Activated CD8-positive, alpha-beta memory T cell treated with anti-CD3 and anti-CD28 coated beads, Interleukin-2, amount 10 ng/mL, durations not matched to agents 7 days and 5 days (primary cell): ENCODE measurements at places on chromosomes 11 and 22. TPM values are rescaled to one million over a fixed set of nuclear protein-coding genes. Genes with fewer than 3 reads are reported as not detected.

Gene OR5AP2
- total RNA-seq: not detected

Gene DCHS1
- 0.32 TPM for total RNA-seq

DNA sequence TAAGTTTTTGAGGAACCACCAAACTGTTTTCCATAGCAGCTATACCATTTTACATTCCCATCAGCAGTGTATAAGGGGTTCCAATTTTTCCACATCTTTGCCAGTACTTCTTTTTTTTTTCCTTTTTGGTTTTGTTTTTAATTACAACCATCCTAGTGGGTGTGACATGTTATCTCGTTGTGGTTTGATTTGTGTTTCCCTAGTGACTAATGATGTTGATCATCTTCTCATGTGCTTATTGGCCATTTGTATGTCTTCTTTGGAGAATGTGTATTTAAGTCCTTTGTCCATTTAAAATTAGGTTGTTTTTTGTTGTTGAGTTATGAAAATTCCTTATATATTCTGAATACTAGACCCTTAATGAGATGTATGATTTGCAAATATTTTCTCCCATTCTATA lies 59.3 kb downstream of the STIM1 start:
- DNase-seq: no peak
- no peak overlapping the region for H3K4me3 ChIP-seq
- peaks cover 41% of the 10 kb centered on the region for H3K4me1 ChIP-seq
- H3K36me3 ChIP-seq: peaks cover 9% of the 10 kb centered on the region
- no peaks in the 10 kb centered on the region for H3K27me3 ChIP-seq

DNA sequence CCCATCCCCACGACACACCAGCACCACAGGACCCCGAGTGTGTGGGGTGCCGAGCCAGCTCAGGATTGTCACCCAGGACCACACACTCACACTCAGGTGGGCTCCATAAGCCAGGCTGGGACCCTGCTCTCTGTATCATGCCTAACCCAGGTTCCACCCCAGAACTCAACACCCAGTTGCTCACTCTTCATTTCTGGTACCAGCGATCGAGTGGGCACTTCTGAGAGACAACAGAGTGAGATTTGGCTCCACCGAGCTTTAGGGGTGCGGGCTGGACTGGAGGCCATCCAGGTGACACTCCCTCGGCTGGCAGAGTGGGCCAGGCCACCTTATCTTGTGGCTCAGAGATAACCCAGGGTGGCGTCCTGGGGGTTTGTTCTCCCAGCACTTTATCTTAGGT lies 1323.8 kb downstream of the BRD1 start:
- no peak overlapping the region for H3K4me3 ChIP-seq
- H3K4me1 ChIP-seq: no peaks in the 10 kb centered on the region
- no peaks in the 10 kb centered on the region for H3K27me3 ChIP-seq
- DNase-seq: no peak
- H3K27ac ChIP-seq: no peak overlapping the region

Gene SCGB1A1
- not detected for total RNA-seq

GRCh38 chr11:120025606-120026335 lies 112.1 kb downstream of the TRIM29 start:
- H3K27me3 ChIP-seq: peaks cover 6% of the 10 kb centered on the region
- H3K36me3 ChIP-seq: no peaks in the 10 kb centered on the region
- H3K27ac ChIP-seq: no peak overlapping the region
- peaks cover 2% of the 10 kb centered on the region for H3K4me1 ChIP-seq
- H3K4me3 ChIP-seq: no peak overlapping the region

GRCh38 chr22:48755059-48755949 lies 1072.4 kb downstream of the BRD1 start:
- H3K36me3 ChIP-seq: no peaks in the 10 kb centered on the region
- no peaks in the 10 kb centered on the region for H3K4me1 ChIP-seq
- H3K27me3 ChIP-seq: no peaks in the 10 kb centered on the region
- H3K4me3 ChIP-seq: no peak overlapping the region
- peak; percentile 16 for DNase-seq

DNA sequence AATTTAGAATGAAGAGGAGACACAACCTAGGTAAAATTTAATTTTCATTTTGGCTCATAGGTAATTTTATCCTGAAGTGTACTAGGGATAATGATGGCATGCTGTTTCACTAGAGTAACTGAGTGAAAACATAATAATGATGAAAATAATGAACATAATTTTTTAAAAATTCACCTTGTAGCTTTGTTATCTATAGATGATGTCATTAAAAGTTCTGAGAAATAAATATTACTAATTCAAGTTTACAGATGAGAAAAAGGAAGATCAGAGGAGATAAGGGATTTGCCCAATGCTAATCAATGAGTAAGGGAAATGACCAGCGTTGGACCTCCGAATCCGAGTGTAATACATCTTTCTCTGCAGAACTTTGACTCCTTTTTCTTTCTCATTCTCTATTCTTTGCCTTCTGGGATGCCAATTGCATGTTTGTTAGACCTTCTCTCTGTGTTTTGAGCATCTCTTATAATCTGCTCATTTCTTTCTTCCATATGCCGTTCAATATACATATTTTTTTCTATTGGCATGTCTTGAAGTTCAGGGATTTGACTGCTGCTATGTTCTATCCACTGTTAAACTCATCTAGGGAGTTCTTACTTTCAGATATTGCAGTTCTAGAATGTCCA lies 186.5 kb downstream of the SNX19 start:
- H3K27me3 ChIP-seq: peaks cover 3% of the 10 kb centered on the region
- no peak overlapping the region for H3K27ac ChIP-seq
- H3K4me3 ChIP-seq: no peak overlapping the region
- no peaks in the 10 kb centered on the region for H3K36me3 ChIP-seq

GRCh38 chr11:112662554-112662953 lies 298.7 kb upstream of the NCAM1 start:
- no peak overlapping the region for H3K27ac ChIP-seq
- H3K4me1 ChIP-seq: no peaks in the 10 kb centered on the region
- no peaks in the 10 kb centered on the region for H3K36me3 ChIP-seq
- DNase-seq: no peak
- no peak overlapping the region for H3K4me3 ChIP-seq
- peaks cover 2% of the 10 kb centered on the region for H3K27me3 ChIP-seq

Gene POU2AF2
- not detected for total RNA-seq

Gene KLHL35
- total RNA-seq: not detected

Gene MRGPRX3
- not detected for total RNA-seq

GRCh38 chr22:38137876-38138687 lies 27.6 kb upstream of the BAIAP2L2 start:
- no peak overlapping the region for H3K4me3 ChIP-seq
- H3K4me1 ChIP-seq: peaks cover 8% of the 10 kb centered on the region
- H3K27ac ChIP-seq: no peak overlapping the region
- DNase-seq: no peak
- H3K27me3 ChIP-seq: no peaks in the 10 kb centered on the region
- peaks cover 4% of the 10 kb centered on the region for H3K36me3 ChIP-seq

- DNase-seq: no peak
- peaks cover 84% of the 10 kb centered on the region for H3K27me3 ChIP-seq
- H3K4me3 ChIP-seq: no peak overlapping the region
- no peaks in the 10 kb centered on the region for H3K36me3 ChIP-seq
Observed at GRCh38 chr11:12692229-12693075, 18.2 kb downstream of the TEAD1 start.

GRCh38 chr22:47300698-47301405 lies 538.4 kb downstream of the TBC1D22A start:
- peak; percentile 22 for DNase-seq
- no peaks in the 10 kb centered on the region for H3K4me1 ChIP-seq
- no peaks in the 10 kb centered on the region for H3K36me3 ChIP-seq
- H3K27me3 ChIP-seq: no peaks in the 10 kb centered on the region
- H3K4me3 ChIP-seq: no peak overlapping the region
- no peak overlapping the region for H3K27ac ChIP-seq

DNA sequence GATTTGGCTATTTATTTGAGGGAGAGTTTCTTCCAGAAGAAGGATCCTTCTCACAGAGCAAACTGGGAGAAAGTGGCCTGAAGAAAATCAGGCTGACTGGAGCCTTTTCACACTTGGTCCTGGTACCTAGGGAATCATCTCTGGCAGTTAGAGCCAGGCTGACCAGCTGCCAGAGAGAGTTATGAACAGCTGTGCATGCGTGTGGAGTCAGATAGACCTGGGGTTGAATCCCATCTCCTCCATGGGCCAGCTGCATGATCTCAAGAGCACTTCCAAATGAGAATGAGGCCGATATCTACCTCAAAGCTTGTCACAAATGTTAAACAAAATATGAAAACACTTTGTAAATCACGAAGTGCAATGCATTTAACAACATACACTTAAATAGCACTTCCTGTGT lies 390.0 kb downstream of the TENM4 start:
- H3K4me3 ChIP-seq: no peak overlapping the region
- no peaks in the 10 kb centered on the region for H3K4me1 ChIP-seq

Gene CCDC117
- total RNA-seq: 35.5 TPM

DNA sequence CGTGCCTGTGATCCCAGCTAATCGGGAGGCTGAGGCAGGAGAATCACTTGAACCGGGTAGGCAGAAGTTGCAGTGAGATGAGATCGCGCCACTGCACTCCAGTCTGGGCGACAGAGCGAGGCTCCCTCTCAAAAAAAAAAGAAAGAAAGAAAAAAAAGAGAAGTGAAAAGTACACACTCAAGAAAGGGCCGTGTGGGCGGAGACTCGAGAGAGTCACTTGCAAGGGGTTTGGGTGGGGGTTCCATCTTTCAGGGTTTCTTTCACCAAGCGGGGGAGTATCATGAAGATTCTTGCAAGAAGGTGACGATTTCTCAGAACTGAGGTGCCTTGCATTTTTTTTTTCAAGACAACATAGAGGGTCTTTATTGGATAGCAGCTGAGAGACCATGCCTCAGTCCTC lies 4.0 kb upstream of the IFITM5 start:
- peaks cover 43% of the 10 kb centered on the region for H3K4me1 ChIP-seq
- peak overlapping the region; percentile 53 for H3K27ac ChIP-seq
- peaks cover 20% of the 10 kb centered on the region for H3K27me3 ChIP-seq
- H3K36me3 ChIP-seq: peaks cover 4% of the 10 kb centered on the region
- no peak overlapping the region for H3K4me3 ChIP-seq
- no peak for DNase-seq

- no peaks in the 10 kb centered on the region for H3K27me3 ChIP-seq
- H3K4me3 ChIP-seq: no peak overlapping the region
- no peak overlapping the region for H3K27ac ChIP-seq
- peaks cover 5% of the 10 kb centered on the region for H3K36me3 ChIP-seq
- H3K4me1 ChIP-seq: peaks cover 26% of the 10 kb centered on the region
Observed at GRCh38 chr11:96161307-96162089, 181.5 kb downstream of the MAML2 start.

GRCh38 chr11:37259734-37260133 lies 661.7 kb upstream of the RAG2 start:
- H3K27ac ChIP-seq: no peak overlapping the region
- no peak for DNase-seq
- no peaks in the 10 kb centered on the region for H3K36me3 ChIP-seq
- no peaks in the 10 kb centered on the region for H3K27me3 ChIP-seq
- H3K4me3 ChIP-seq: no peak overlapping the region

GRCh38 chr22:30733181-30733631 lies 38.5 kb downstream of the OSBP2 start:
- no peak for DNase-seq
- H3K27ac ChIP-seq: no peak overlapping the region

DNA sequence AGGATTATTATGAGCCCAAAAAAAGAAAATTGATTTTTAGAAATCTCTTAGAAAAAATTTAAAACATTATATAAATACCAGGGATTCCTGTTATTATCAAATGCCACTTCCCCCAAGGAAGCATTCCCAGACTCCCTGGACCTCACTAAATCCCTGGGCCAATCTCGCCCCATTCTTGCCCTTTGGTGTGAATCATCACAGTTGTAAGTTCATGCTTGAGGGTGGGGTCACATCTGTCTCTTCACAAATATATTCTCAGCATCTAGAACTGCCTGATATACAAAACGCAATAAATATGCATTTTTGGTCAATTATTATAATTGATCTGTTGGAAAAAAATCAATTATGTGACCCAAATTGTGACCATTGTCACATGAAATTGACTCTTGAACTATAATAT lies 8.3 kb upstream of the OR4D6 start:
- H3K4me3 ChIP-seq: no peak overlapping the region
- peaks cover 9% of the 10 kb centered on the region for H3K27me3 ChIP-seq
- no peak for DNase-seq
- no peaks in the 10 kb centered on the region for H3K4me1 ChIP-seq

- peaks cover 32% of the 10 kb centered on the region for H3K27me3 ChIP-seq
- peak overlapping the region; percentile 21 for H3K4me3 ChIP-seq
- no peaks in the 10 kb centered on the region for H3K36me3 ChIP-seq
- DNase-seq: no peak
Observed at GRCh38 chr11:75768909-75769771, 562 bp downstream of the DGAT2 start.

DNA sequence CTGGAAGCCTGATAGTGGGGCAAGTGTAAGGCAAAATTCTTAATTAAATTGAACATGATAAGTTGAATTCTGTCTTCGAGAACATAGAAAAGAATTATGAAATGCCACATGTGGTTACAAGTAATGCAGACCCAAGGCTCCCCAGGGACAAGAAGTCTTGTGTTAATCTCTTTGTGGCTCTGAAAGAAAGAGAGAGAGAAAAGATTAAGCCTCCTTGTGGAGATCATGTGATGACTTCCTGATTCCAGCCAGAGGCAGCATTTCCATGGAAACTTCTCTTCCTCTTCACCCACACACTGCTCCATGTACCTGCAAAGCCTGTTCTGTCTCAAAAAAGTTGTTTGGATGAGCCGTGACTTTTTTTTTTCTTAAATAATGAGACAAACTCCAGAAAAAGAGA lies 1.9 kb upstream of the TYR start:
- H3K27me3 ChIP-seq: no peaks in the 10 kb centered on the region
- no peak for DNase-seq
- no peak overlapping the region for H3K27ac ChIP-seq
- H3K4me3 ChIP-seq: no peak overlapping the region

DNA sequence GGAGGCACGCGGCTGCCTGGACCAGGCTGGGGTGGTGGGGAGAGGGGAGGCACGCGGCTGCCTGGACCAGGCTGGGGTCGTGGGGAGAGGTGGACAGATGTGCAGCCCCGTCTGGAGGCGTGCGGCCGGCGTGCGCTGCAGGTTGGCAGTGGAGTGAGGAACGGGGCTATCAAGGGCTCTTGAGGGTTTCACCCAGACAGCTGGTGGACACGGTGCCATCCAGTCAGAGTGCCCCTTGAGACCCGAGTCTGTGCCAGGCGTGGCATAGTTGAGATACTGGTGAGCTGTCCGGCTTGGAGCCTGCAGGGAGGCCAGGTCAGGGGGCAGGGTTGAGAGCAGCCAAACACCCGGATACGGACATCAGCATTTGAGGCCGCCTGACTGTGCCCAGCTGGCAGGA lies 1.5 kb upstream of the GRAMD4 start:
- no peaks in the 10 kb centered on the region for H3K36me3 ChIP-seq
- no peak for DNase-seq
- H3K4me3 ChIP-seq: no peak overlapping the region
- no peak overlapping the region for H3K27ac ChIP-seq
